Activated CD4-positive, alpha-beta memory T cell treated with anti-CD3 and anti-CD28 coated beads, Interleukin-2, amount 10 ng/mL, durations not matched to agents 7 days and 5 days (primary cell): ENCODE measurements at places on chromosomes 7 and 10.
A peak's percentile ranks its signal among the peaks of the same experiment; 100 is the strongest.

GRCh38 chr10:31583293-31583692 lies 264.3 kb downstream of the ZEB1 start:
- no peak for DNase-seq

DNA sequence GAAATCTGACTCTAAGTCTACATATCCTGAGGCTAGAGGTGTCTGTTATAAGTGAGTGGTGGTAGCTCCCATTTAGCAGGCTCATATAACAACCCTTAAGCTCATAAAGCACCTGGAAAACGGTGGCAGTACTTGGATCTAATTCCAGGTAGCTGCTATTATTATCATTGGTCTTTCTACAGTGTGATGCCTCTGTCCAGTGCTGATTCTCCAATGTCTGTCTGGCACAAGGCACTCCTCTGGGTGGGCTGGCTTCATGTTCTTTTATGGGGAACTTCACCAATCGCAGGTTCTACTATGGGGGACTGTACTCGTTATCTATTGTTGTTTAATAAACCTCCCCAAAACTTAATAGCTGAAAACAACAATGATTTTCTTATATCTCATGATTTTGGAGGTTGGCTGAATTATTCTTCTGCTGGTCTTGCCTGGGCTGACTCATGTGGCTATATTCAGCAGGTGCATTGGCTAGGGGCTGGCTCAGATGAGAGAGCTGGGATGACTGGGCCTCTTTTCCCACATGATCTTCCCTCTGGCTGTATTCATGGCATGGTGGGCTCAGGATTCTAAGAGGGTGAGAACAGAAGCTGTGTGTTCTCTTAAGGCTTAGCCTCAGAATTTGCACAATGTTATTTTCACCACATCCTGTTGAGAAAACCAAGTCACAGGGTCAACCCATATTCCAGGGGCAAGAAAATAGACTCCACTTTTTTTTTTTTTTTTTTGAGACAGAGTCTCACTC lies 93.0 kb upstream of the PCGF5 start:
- no peak for DNase-seq

GRCh38 chr7:117596134-117596533 lies 116.3 kb downstream of the CFTR start:
- no peak for DNase-seq

DNA sequence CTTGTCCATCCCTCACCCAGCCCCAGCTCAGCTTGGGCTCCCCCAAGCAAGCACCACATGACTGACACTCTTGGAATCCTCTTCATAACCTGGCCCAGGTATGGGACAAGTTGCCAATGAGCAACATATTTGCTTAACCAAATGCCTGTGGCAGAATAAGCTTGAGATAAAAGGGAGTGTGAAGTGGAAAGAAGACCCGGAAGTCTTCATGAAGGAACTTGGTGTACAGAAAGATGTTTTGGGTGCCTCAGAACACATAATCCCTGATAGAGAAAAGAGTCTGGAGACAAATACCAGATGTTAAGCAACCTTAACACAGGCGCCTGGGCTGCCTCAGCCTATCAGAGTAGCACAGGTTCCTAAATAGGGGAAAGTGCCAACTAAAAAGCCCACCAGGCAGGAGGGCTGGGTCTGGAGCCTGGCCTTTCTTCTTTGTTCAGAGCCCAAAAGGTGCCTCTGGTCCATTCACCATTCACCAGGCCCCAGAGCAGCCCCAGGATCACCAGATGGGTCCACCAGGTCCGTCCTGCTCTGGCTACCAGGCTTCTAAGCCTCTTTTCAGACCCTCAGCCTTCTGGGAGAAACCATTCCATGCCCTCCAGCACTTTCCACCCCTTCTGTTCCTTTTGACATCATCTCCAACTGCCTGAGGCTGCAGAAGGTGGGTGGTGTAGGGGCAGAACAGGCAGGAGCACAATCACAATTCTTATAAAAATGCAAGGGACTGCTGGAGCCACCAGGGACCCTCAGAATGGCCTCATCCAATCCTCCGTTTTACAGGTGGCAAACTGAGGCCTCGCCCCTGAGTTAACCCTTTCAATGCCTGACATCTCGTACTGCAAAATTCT lies 22.6 kb downstream of the KCNMA1 start:
- DNase-seq = no peak

- DNase-seq = no peak
Measured at GRCh38 chr10:105727131-105727530, 1086.0 kb downstream of the SORCS3 start.

DNA sequence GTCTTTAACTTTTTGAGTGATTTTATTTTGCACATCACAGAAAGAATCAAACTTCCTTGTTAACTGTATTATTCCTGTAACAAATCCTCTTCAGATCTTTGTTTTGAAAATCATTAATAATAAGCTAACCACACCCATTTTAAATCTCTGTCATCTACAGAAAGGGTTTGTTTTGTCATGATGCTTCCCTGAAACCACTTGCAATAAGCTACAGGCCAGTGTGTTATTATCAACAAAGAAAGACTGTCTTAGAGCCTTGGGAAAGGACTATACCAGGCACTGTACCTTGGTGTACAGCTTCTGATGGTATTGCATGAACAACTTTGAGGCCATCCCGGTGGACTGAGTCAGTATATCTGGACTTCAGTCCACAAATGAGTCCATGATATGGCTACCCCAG lies 145.3 kb upstream of the FAM3C start:
- DNase-seq = no peak

- peak; percentile 11 for DNase-seq
Measured at GRCh38 chr10:1121271-1121970, 65.2 kb downstream of the WDR37 start.

DNA sequence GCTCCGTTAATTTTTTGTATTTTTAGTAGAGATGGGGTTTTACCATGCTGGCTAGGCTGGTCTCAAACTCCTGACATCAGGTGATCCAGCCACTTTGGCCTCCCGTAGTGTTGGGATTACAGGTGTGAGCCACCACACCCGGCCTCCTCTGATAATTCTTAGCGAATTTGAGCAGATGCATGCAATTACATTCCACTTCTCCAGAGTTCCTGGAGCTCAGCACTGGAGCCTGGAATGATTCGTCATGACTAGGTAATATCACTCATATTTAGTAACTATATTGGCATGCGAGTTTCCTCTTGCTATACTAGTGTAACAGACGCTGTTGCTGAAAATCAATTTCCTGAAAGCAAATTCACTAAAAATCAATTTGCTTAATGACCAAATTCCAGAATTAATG lies 86.8 kb downstream of the MKX start:
- DNase-seq = no peak
